ENCODE measurements at places on chromosomes 16 and 17.

GRCh38 chr16:50821586-50821985 lies 79.7 kb downstream of the CYLD start:
- no peak for DNase-seq

DNA sequence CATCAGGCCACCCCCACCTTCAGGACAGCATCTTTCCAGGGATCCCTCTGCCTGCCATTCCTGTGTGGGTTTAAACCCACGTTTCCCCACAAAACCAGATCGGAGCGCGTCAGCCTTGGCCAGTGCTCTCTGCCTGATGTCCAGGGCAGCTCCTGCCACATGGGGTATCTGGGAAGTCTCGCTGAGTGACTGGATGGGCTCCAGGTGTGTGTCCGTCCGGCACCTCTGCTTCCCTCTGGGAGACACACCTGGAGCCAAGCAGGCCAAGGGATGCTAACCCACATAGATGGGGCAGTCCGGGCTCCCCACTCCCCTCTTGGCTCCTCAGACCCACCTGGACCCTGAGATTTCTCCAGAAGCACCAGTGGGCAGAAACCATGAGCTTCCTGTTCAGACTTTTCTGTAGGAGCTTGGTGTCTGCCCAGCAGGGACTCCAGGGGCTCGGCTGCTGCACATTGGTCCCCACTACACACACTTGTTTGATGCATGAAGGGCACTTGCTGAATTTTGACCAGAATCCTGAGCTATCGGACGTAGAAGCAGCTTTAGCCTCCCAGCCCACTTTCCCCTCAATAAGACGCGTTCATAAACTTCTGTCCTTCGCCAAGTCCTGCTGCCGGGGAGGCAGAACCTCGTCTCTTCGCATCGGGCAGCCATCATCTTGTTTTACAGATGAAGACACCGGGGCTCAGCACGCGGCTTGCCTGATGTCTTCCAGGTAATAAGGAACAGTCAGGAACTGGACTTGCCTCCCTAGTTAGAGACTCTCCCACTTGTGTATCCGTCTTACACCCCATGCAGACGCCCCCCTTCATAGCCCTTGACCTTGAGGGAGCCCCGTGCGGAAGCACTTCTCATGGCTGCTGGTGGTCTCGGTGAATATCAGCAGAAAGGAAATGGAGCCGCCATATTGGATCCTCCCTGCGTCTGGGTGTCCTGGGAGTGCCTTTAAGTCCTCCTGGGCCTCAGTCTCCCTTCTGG lies 91.6 kb upstream of the ZNF469 start:
- DNase-seq, result no peak

DNA sequence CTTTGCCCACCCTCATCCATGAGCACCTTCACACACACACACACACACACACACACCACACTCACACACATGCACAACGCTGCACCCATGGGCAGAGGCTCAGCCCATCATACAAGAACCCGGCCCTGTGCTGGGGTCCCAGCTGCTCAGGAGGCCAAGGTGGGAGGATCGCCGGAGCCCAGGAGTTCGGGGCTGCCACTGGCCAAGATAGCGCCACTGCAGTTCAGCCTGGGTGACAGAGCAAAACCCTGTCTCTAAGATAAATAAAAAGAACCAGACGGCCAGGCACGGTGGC lies 3.4 kb upstream of the FSCN2 start:
- DNase-seq, result no peak

DNA sequence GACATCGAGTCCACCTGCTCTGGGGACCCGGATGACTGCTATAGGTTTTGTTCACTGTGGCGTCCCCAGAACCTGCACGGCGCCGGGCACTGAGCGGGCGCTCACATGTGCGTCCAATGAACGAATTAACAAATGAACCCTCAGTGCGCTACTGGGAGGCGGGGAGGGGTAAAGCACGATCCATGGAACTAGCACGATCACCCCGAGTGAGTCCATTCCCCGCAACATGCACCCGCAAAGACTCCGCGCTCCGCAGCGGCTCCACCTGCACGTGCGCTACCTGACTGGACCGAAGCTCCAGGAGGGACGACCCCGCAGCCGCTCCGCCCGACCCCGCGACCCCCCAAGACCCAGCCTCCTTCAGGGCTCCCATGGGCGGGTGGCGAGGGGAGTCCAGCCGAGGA lies 491 bp downstream of the TRAP1 start:
- DNase-seq, result peak; percentile 75

- no peak for DNase-seq
Measured at GRCh38 chr17:73719588-73720071, 75.4 kb upstream of the SDK2 start.

DNA sequence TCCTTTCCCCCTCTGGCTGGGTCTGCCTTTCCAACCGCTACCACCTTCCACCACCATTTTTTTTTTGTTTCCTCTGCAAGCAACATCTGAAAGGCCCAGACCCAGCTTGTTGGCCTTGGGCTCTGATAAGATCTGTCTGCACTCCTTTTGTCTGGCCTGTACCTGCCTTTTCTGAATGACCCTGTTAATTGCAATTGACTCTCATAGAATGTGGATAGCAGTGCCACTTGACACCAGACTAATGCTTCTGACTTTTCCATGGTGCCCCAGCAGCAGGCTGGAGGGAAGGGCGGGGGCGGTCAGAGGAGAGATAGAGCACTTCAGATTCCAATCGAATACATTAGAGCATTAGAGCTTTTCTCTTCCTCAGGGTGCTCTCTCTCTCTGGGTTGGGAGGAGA lies 538.9 kb downstream of the WWOX start:
- DNase-seq, result no peak

- DNase-seq, result no peak
Measured at GRCh38 chr17:39461926-39462569, 762 bp downstream of the CDK12 start.

GRCh38 chr17:39000021-39000601 lies 32.9 kb upstream of the FBXO47 start:
- DNase-seq, result no peak

GRCh38 chr17:49913226-49914095 lies 55.5 kb upstream of the DLX4 start:
- no peak for DNase-seq

All from activated CD8-positive, alpha-beta memory T cell treated with anti-CD3 and anti-CD28 coated beads, Interleukin-2, amount 50 U/mL, for 48 hours (primary cell).